Heart left ventricle (tissue), 16 donors: ENCODE measurements at places on chromosomes 7 and 10.

GRCh38 chr7:51315393-51316261 is 982 bp downstream of the COBL start:
- no peak for DNase-seq

DNA sequence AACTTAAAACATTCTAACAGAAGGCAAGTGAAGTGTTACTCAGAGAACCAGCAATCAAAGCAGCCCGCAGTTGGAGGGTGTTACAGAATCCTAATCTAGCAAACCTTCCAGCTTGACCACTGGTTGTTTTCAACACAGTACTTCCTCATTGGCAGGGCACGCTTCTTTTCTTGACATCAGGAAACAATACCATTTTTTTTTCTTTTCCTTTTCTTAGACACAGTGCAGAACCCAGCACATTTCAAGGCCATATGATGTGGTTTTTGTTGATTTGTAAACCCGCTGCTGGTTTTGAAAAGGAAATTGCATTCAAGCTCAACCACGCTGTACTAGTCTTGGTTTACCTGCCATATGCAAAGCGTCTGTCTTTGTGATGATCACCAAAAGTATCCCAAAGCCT is 33.4 kb downstream of the RHOBTB1 start:
- DNase-seq, result no peak

- no peak for DNase-seq
Measured at GRCh38 chr10:35854661-35855060, 212.6 kb upstream of the FZD8 start.

DNA sequence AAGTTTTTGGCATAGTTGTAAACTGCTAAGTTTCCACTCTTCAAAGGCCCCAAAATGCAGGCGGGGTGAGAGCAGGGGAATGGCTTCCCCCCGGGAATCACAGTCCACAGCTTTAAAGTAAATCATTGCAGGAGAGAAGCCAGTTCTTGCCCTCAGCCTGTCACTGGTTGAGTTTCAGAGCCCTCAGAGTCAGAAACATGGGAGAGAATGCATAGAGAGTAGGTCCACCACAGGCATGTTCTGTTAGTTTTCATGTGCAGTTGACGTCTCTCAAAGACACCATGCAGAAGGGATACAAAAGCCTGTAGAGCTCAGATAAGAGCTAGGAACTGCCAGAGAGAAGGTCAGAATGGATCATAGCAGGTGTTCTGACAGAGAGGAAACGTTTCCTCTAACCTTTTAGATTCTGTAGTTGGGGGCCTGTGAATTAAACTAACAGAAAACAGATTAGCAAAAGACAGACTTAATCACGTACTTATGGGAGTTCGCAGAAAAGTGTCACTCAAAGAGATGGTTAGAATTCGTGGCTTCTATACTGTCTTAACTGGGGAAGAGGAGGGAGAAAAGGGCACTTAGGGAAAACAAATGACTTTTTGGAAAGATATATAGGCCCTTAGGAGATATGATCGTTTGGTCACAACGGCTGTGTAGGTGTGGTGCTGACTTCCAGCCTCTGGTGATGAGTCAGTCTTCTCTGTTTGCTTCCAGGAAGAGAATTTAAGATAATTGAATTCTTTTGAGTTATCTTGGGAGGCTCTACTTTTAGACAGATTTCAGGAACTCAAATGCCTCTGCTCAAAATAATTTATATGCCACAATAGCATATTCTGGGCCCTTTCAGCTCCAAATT is 48.0 kb upstream of the MSRB2 start:
- DNase-seq, result no peak

GRCh38 chr7:133434246-133434865 is 181.5 kb downstream of the EXOC4 start:
- no peak for DNase-seq

GRCh38 chr10:59885430-59886134 is 20.8 kb downstream of the CCDC6 start:
- no peak for DNase-seq

DNA sequence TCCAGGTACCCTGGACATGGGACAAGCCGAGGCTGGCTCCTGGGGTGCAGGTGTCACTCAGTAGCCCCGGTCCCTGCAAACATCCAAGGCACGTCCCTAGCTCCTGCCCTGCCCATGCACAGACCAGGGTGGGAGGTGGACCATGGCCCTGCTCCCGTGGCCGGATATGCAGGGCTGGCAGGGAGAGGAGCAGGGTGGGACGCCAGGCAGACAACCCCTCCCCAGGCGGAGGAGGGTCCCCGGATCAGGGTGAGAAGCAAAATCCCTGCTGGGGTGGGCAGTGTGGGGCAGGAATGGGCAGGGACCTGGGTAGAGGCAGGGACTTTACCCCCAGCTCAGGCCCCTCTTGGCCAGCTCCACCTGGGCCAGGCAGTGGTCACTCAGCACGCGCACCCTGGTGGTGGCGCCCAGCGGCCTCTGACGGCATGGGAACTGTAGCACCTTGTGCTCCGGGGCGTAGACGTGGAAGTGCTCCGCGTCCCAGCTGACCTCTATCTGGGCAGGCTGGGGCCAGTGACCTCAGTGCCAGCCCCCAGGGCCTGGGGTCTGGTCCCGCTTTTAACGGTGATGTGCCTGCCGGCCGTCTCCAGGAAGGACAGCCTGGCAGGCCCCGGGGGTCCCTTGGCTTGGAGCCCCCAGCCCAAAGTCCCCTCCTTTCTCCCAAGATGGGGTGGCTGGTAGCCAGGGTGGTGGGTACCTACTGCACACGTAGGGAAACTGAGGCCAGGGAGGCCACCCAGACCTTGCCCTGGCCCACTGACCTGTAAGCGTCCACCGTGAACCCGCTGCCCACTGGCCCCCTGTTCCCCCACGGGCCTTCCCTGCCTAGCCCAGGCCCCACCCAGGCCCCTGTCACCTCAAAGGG is 1.2 kb downstream of the GRIFIN start:
- no peak for DNase-seq

DNA sequence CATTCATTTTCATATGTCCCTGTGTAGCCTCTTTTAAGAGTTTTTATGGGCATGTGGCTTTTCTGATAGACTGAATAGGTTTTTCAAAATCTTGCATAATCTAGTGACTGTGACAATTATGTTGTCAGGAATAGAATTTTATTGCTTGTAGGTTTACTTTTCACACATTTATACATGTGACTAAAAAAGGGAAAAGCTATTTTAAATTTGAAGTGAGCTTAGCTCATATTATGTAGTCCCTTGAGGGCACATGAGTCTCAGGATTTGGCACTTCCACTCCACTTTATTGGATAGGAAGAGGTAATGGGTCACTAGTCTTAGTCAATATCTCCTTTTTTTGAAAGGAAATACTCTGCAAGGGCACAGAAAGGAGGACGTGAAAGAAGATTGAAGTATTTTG is 247.3 kb downstream of the SUGCT start:
- no peak for DNase-seq
